Stimulated activated CD8-positive, alpha-beta memory T cell treated with anti-CD3 and anti-CD28 coated beads, Interleukin-4, amount 100 ng/mL, for 24 hours (primary cell): ENCODE measurements at places on chromosomes 5 and 9.

DNA sequence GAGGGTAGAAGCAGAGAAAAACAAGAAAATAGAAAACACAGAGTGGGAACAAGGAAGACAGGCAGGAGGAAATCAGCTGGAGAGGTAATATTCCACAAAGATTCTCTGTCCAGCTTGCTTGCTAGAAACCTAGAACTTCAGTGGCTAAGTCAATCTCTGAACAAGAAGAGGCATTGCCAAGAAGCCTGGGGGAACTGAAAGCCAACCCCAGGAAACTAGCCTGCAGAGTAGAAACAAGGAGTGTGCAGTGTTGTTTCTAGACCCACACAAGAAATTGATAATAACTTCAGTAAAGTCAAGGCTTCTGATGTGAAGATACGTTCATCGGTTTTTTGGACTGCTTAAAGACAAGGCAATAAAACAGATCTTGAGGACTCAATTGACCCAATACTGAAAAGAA lies 234.5 kb upstream of the MAP3K1 start:
- no peak for DNase-seq

GRCh38 chr9:81417941-81418340 lies 271.4 kb downstream of the TLE1 start:
- DNase-seq, result no peak

GRCh38 chr9:100437860-100438805 lies 11.2 kb downstream of the MSANTD3 start:
- peak; percentile 41 for DNase-seq

DNA sequence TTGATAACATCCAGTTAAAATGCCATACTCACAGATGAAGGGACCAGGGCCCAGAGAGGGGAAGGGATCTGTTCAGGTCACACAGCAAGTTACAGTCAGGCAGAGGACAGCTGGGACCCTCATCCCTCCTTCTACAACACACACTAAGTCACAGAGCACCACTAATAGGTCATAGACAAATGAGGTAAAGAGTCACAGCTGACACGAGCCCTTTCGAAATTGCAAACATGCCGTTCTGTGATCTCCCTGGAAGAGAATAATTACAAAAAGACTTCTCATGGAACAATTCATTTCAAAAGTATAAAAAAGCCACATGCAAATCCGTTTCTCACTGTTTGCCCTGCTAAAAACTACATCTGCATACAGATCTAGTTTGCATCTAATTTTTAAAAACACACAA lies 15.5 kb downstream of the IGFBPL1 start:
- DNase-seq, result no peak

DNA sequence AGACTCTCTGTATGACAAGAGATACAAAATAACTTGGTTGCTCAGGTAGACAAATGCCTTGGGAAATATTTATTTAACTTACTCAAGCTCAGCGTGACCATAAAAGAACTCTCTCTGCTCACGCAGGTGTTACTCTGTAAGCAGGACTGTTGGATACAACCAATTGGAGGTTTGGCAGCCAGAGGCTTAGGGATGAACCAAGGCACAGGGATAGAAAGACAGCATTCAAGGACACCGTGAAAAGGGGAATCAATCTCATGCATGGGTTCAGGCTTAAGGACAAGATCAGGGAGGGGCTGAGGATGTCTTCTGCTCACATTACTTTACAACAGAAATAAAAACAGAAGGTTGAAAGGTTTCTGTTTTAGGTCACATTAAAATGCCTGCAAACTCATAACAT lies 389.0 kb upstream of the BRINP1 start:
- no peak for DNase-seq

DNA sequence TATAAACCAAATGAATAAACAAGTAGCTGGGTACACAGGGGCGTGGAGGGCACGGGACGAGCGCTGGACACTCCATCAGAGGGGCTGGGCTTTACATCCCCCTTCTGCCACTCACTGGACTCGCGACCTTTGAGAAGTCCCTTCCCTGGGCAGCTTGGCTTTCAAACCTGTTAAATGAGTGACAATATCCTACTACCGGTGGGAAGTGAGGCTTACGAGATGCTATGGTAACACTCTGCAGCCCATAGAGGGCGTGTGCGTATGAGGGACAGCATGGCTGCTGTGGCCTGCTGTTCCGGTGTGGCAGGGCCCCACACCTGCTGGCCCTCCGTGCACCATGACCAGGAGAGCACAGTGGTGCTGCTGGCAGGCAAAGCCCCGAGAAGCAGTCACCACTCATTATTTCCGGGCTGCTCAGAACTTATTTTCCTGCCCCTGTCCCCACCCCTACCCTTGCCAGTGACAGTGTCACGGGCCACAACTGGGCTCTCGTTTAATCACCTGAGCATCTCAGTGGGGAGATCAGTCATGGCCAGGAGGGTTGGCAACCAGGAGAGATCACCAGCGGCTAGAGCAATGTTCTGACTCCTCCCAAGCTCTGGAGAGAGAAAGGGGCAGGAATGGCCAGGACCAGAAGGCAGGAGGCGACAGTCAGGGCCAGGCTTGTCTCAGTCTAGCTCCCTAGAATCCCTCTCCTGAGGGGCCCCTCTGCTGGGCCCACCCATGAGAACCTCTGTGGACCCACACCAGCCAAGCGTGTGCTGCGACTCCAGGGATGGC lies 10.5 kb downstream of the CLTB start:
- DNase-seq, result no peak

DNA sequence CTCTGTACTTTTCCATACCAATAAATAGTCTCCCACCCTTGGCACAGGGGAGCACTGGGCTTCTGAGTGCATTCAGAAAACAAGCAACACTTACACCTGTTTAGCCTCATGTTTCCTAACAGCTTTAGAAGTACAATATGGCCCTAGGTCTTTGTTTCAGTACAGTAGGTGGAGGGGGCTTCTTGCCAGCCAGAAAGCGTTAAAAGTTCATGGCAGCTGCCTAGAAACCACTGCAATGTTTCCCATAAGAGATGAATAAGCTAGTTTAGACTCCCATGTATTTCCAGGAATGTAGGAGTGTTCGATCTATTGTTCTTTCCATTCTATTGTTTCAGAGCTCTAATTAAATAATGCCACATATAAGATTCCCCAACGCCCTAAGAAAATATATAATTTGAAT lies 444.8 kb downstream of the ARHGEF28 start:
- no peak for DNase-seq

DNA sequence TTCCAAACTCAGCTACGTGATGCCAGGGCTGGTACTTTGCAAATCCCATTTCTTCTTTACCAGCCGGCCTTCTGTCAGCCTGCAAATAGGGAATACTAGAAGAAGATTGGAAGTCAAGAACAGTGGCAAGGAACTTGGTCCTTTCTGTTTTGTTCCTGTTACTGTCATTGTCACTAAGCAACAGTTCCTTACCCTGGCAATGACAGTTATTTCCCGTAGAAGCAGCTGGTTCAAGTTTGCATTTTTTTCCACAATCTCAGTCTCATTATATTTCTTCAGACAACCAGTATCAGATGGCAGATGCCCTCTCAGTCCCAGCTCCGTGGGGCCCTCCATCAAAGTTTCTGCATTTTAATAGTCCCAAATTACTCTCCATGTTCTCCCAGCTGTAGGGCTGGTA lies 9.1 kb upstream of the C1QTNF2 start:
- DNase-seq, result no peak

GRCh38 chr5:136886608-136887007 lies 521.3 kb upstream of the TRPC7 start:
- DNase-seq, result no peak

DNA sequence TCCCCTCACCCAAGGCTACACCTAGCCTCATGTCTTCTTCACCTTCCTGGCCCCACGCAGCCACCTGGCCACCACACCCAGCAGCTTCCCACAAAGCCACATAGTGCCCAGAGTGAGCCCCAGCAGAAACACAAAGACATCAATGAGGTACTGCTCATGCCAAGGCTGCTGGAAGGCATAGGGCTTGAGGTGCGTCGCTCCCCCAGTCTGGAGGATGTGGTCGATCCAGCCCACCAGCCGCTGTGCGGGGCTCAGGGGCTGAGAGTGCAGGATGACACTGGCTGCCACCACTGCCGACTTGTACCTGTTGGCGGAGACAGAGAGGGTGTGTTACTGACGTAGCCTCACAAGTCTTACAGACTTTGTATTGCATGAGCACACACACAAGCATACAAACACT lies 15.8 kb upstream of the CAPSL start:
- DNase-seq, result no peak

DNA sequence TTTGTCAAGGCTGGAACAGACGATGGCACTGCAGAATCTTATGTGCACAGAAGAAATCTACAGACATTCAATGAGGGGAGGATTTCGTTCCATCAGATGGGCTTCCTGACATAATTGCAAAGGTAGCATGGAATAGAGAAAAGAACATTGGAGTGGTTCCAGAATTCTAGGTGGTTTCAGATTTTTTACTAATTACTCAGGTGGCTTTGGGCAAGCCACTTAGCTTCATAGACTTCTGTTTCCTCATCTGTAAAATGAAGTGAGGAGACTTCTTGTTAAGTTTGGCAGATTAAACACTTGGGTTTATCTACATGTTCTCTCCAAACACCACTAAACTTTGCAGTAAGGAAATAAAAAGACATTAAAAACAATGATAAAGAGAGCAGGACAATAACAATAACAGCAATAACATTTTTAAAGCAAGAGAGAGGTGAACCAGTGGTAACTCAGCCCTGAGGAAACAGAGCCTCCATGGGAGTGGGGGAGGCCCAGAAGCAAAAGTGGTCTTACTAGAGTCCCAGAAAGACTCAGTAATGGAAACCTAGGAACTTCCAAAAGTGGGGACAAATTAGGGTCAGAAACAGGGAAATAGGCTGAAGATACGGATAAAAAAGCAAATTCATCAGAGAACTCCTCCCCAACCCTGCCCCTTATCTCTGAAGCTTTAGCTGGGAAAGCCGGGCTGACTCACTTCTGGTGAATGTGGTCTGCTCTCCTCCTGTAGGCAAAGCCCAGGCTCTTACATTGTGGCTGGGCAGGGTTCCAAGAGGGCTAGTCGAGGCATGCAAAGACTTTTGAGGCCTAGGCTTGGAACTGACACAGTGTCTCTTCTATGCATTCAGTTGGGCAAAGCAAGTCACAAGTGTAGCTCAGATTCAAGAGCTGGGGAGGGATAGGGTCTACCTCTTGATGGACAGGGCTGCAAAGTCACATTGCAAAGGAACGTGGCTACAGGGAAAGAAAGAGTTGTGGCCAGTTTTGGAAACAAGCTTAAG lies 11.8 kb upstream of the ACTBL2 start:
- peak; percentile 1 for DNase-seq

DNA sequence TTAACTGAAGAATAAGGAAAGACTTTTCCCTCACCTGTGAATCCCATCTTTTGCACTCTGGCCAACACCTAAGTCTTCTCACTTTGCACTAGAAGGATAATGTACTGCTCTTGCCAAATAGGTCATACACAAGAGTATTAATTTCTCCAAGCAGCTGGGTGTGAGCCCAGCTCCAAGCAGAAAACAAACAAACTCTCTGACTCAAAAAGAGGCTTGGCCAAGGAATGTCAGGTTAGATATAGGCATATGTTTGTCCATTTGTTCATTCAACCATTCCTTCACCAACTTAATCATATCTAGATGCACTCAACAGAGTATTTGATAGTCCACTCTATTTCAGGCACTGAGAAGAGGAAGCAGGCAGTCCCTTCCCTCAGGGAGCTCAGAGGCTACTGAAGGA lies 84.4 kb downstream of the HTR4 start:
- DNase-seq, result no peak

DNA sequence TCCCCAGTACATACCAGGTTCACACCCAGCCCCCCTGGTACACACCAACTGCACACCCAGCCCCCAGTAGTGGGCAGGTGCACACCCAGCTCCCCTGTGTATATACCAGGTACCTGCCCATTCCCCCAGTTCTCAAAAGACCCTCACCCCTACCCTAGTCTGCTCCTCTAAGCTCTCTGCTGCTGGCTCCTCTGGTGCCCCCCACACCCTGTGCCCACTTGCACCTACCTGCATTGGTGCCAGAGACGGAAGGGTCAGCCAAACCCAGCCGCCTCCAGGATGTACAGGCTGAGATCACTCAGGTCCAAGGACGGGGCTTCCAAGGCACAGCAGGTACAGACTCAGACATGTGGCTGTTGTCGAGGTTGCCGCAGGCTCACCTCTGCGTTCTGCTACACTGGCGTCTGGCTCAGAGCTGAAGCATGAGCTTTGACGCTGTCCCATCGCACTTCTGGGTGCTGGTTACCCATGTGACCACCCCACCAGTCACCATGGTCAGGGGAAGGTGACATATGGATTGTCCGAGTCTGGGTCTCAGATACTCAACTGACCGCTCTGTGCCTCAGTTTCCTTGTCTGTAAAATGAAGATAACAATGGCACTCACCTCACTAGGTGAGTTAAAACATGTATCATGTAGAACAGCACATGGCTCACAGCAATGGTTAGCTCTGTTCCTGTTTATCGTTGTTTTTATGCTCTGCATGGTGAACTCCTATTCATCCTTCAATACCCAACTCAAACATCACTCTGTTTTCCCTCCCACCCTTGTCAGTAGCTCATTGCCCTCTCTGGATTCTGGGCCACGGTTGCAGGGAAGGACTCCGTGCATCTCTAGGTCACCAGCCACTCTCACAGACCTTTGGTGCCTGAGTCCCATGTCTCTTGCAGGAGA lies 45.3 kb upstream of the SUSD3 start:
- DNase-seq, result no peak

DNA sequence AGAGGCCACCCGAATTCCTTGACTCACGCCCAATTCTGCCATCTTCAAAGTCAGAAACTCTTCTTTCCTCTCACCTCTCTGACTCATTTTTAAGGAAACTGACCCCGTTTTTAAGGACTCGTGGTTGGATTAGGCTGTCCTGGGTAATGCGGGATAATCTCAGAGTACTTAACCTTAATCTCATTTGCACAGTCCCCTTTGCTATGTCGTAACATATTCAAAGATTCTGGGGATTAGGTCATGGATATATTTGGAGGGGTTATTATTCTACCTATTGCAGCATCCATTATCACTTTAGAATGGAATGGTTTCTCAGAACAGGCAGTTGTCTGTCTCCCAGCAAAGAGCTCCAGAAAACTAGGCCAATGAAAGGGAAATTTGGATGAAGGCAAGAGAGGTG lies 80.8 kb upstream of the IL12B start:
- DNase-seq, result no peak

DNA sequence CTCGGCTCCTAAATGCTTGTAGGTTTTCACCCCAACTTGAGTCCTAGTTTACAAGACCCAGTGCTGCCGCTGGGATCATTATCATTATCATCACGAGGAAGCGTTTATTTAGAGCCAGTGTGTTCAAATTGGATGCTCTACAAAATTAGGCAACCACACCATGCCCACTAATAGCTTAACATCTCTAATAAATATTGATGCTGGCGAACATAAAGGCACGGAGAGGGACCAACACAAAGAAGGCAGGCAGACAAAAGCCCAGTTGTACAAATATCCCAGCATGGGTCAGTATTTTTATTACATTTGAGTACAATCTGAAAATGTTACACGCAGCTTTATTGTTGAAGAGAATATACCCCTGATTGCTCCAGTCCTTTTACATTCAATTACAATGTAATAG lies 4.7 kb downstream of the CFAP77 start:
- no peak for DNase-seq
